ENCODE measurements at places on chromosomes 6 and 20. TPM values are rescaled to one million over a fixed set of nuclear protein-coding genes. Genes with fewer than 3 reads are reported as not detected.

The DEFB132 gene
- polyA plus RNA-seq = not detected

The DYNLT2 gene
- polyA plus RNA-seq = 7.2 TPM

The OR12D3 gene
- not detected for polyA plus RNA-seq

The SLC52A3 gene
- polyA plus RNA-seq = 11.3 TPM

The SLC22A2 gene
- polyA plus RNA-seq = 0.04 TPM

All from large intestine (tissue), 12 donors.